ENCODE measurements at places on chromosomes 5 and 9.

GRCh38 chr9:85533538-85533937 lies 208.2 kb downstream of the AGTPBP1 start:
- DNase-seq = no peak

GRCh38 chr5:147321569-147321968 lies 86.7 kb downstream of the STK32A start:
- no peak for DNase-seq

DNA sequence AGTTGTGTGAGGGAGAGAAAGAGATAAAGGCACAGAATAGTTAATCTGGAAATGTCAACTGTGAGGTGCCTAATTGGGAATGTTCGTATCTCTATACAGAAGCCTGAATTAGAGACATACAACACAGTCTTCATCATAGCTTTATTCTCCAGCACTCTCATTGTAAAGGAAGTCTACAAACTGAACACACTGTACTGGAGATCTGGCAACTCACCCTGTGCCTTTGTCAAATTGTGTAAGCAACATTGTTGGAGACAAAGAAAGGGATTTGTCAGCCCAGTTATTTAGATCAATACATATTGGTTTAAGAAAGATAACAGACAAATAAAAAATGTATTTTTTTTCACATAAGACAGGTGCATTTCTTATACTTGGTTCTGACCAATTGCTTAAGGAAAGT lies 832.9 kb upstream of the DMAC1 start:
- no peak for DNase-seq

DNA sequence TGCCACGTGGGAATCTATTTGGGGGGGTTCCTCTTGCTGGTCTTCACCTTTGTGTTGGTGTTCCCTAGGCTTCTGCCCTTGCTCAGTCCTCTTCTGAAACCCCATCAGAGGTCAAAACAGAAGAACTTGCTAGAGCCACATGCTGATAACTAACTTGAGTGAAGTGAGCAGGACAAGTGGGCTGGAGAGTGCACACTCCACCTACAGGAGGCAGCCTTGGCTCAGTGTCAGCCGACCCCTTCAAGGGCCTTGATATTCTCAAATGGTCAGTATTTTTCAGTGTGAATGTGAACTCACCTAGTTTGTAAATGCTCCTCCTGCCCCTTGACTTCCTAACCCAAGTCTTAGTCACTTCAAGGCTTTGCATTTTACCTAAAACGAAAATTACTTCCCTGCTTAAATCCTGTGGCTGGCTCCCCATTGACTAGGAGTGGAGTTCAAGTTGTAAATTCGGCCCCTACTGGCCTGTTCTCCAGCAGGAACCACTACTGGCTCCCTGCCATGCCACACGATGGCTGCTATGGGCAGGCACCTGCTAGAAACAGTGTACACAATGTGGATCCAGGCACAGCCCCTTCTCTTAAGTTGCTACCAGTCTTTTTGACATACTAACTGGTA lies 3.6 kb upstream of the SLC1A3 start:
- no peak for DNase-seq

- DNase-seq = no peak
These were observed 86.4 kb downstream of the HMHB1 start for GRCh38 chr5:143898381-143898780.

DNA sequence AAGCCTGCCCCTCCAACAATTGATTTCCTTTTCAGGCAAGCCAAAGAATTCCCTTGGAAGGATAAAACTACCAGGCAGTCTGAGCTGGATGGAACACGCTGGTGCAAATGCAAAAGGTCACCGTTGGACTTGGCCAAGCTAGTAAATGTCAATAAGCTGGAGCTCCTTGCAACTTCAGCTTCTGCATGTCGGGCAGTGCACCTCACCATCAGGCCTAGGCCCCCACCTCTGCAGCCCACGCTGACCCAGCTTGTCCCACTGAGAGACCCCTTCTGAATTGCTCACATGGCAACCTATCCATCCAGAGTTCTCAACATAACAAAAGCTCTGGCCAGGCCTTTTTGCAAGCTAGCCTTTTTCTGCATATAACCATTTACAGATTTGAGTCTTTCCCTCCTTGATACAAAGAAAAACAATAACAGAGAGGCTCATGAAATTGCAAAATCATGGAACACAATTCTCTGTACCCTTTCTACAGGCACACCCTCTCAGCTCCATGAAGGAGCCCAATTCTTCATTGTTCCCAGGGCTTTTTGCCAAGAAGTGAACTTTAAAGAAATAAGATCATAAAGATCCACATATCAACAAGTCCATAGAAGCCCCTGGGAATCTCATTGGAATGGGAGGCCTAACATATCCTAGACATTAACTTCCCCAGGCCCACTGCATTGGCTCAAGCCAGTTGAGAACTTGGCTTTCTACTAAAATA lies 123.9 kb upstream of the SLIT3 start:
- DNase-seq = no peak

GRCh38 chr5:40428126-40428525 lies 251.6 kb upstream of the PTGER4 start:
- DNase-seq = peak; percentile 48

GRCh38 chr5:10277773-10278630 lies 27.9 kb downstream of the CCT5 start:
- DNase-seq = no peak

GRCh38 chr9:19441730-19442129 lies 32.9 kb downstream of the ACER2 start:
- no peak for DNase-seq

GRCh38 chr5:66281294-66281693 lies 137.2 kb downstream of the SREK1 start:
- DNase-seq = no peak

- DNase-seq = no peak
These were observed 46.0 kb downstream of the ENTREP1 start for GRCh38 chr9:69371001-69371400.

GRCh38 chr5:74648835-74649293 lies 8.3 kb upstream of the ENC1 start:
- DNase-seq = peak; percentile 63

DNA sequence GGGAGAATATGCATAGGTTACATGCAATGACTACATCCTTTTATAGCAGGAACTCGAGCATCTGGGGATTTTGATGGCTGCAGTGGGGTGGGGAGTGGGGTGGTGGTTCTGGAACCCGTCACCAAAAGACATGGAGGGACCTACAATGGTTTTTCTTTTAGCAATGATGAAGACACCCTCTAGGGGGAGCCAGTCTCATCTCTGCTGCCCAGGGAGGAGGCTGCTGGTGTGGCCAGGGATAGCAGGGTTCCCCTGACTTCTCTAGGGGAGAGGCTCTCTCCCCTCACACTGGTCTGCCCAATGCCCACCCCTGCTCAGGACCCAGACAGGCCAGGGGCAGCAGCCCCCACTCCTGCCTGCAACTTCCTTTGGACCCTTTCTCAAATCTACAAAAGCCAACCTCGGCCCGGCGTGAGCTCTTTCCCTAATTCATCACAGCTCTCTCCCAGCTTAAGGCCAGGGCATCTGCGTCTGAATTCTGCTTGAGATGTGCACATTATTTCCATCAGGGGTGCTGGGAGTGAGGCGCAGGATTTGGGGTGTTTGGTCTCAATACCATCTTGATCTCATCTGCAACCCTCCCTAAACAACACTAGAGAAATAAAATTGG lies 73.6 kb upstream of the RETREG1 start:
- DNase-seq = peak; percentile 36

DNA sequence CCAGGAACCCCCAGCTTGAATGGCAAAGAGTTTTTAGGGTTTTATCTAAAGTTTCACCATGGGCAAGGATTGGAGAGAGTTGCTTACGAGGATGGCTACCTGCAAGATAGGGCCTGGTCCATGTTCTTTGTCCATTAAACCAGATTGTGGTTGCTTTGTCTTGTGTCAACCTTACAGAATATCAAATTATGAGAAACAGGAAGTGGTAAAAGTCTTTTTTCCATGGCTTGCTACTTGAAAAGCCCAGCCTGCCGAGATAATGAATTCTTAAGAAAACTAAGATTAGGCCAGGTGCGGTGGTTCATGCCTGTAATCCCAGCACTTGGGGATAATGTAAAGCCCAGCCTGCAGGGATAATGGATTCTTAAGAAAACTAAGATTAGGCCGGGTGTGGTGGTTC lies 24.4 kb downstream of the ZNF474 start:
- DNase-seq = no peak

DNA sequence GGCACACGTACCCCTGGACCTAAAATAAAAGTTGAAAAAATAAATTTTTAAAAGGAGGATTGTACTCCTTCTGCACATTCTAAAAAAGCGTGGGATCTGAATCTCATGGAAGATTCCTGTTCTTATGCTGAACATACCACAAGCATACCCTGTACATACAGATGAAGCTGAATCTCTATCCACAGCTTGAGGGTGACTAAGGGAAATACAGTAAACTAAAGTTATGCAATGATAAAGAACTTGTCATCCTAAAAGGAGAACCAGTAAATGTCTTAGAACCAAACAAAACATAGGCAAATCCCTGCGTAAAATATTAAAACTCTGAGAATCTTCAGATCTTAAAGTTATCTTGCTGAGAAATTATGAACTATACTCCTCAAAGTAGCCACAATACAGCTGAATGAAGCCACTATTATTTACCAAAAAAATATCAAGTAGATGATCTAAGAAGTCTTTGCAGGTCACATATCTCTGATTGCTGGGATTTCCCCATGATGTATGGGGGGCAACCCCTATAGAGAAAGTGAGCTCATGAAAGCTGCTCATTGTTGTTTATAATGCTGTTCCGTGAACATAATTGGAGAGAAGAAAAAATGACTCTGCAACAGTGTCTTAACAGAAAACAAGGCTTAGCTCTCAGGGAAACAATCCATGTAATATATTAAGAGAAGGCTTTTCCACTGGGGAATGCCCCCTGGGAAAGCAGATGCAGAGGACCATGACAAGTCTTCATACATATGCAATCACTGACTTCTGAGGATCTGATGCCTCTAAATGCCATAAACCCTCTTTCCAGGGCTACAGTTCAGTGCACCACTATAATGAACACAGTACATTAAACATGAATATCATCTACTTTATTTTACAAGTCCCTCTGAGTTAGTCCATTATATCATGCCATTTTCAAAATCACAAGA lies 210.1 kb downstream of the EPB41L4A start:
- no peak for DNase-seq

DNA sequence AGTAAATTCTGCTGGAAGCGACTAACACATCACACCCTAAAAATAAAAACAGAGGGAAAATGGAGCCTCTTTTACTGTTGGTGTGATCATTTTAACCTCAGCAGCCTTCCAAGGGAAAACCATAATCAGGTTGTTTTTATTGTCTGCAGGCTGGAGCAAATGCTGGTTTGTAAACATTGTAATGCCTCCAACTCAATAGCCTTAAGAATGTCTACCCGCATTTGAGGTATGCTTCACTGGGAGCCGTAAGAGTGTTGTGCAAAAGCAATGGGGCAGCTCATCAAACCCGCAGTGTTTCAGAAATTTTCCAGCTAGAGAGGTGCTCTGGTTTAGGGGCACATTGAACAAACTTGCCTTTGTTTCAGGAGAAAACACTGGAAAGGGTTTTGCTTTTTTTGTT lies 17.0 kb downstream of the NIM1K start:
- no peak for DNase-seq

DNA sequence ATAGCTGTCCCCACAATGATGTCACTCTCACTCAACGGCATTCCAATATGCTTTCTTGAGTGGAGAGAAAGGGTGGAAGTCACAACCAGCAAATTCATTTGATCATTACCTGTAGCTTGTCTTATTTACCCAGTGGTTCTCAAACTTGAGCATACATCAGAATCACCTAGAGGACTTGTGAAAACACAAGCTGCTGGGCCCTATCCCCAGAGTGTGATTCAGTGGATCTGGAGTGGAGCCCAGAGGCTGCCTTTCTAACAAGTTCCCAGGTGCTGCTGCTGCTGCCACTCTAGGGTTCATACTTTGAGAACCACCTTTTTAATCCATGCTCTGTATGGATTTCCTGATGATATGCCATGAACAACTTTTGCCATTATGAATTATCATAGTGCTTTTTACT lies 94.7 kb downstream of the KLHL3 start:
- DNase-seq = no peak

- peak; percentile 85 for DNase-seq
These were observed 31.0 kb downstream of the GOLGA2 start for GRCh38 chr9:128244837-128245231.

DNA sequence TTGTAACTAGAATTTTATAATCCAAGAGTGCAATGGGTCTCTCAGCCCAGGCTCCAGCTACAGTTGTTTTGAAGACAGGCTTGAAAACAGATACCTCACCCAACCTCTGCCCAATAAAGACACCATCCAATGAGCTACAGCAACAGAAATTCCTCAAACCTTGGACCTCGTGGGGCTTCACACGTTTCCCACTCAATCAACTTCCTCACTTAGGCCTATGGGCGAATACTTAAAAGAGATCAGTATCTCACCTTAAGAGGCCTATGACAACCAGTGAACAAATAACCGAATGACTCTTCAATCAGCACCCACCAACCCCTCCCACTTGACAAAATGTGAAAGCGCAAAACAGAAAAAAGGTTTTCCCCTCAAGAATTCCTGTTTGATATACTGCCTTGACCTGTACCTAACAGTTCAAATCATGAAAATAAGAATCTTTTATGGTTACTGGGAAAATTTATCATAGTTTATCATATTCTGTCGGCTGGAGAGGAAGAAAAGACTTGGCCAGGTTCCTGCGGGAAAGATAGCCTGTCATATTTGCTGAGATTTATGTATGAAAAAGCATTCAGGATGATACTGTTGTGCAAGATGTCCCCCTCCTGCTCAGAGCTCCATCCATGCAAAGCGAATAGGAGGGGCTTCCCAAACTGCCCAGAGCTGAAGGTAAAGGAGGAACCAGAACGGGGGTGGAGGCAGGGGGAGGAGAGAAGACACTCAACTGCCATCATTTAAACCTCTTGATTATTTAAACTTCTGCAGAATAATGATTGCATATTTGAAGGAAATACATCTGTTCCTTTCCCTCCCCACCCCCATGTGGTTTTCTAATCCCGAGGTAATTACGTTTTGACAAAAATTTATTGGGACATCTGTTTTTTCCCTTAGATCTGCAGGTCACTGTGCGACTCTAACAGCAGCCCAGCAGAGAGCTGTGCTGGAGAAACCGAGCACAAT lies 256.3 kb downstream of the NFIB start:
- DNase-seq = no peak

DNA sequence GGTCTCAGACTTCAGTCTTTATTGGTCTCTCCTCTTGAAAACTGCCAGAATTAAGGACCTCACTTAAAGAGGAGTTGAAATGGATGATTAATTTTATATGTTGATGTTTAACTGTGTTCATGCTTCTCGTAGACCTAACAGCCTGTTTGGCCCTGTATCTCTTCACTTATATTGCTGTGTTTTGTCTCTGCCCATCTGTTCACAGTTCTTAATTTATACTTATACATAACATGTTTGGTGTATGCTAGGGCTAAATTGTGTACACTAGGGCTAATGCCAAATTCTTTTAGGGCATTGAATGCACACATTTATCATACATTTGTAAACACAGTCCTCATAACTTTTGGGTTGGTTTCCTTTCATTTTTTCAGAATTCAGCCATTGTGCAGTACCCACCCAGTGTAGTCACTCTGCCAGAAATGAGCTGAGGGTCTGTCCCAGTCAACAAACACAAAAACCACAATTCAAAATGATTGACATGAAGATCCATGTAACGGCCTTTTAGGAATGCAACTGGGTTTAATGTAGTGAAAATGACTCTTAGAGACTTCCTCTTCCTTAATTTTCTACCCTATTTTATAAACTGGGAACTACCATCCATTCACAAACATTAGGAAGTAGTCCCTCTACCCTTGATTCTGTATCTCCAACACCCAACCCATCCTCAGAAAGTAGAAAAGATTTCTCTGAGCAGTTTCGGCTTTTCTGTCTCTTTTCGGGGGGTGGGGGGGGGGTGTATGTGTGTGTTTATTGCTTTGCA lies 668.8 kb upstream of the KLF4 start:
- no peak for DNase-seq

GRCh38 chr5:594226-594860 lies 17.8 kb upstream of the CEP72 start:
- no peak for DNase-seq

Measured in Daoy (cell line).